ENCODE measurements at places on chromosomes 1 and 21.

GRCh38 chr1:167515893-167516321 is 2.4 kb downstream of the CD247 start:
- no peak for DNase-seq

DNA sequence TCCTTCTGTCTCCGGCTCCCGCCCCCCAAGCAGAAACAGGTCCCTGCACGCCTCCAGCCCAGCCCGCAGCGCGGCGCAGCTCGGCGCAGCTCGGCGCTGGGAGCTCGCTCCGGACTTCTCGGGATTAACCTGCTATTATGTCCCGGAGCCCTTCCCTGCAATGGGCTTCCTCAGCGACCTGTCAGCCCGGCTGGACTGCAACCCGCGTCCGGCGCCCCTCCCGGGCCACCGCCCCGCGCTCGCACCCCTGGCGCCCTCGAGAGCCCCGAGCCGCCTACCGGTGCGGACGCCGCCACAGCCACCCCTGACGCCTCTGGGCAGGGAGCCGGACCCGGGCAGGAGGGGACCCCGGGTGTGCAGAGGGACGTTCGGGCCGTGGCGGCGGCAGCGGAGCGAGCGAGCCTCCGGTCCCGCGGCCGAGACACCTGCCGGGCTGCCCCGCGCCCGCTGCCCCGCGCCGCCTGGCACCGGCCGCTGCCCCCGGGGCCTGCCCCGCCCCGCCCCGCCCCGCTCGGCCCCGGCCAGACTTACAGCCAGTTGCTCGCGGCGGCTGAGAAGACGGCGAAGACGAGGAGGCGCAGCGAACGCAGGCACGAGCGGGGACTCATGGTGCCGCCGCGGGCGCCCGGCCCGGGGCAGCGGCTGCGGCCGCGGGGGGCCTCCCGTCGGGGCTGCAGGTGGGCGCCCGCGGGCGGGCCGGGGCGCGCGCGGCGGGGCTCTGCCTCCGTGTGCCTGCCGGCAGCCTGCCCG is 407 bp downstream of the WNT4 start:
- no peak for DNase-seq

GRCh38 chr1:99758073-99758511 is 8.3 kb downstream of the FRRS1 start:
- no peak for DNase-seq

- no peak for DNase-seq
These were observed 7.7 kb upstream of the CDC42 start for GRCh38 chr1:22044690-22045420.

- no peak for DNase-seq
These were observed 104.4 kb downstream of the GLIS1 start for GRCh38 chr1:53634571-53634979.

DNA sequence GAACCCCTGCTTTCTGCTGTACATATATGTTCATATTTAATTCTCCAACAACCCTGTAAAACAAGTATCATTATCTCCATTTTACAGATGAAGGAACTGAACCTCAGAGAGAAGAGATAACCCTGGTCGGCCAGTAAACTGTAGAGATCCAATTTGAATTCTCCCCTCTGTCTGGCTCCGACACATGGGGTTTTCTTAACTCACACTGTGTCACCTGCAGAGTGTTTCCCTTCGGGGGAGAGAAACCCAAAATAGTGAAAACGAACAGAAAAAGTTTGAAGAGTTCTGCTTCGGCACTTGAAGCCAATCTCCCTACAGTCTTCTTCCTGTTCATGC is 17.4 kb upstream of the BCAR3 start:
- DNase-seq = no peak

DNA sequence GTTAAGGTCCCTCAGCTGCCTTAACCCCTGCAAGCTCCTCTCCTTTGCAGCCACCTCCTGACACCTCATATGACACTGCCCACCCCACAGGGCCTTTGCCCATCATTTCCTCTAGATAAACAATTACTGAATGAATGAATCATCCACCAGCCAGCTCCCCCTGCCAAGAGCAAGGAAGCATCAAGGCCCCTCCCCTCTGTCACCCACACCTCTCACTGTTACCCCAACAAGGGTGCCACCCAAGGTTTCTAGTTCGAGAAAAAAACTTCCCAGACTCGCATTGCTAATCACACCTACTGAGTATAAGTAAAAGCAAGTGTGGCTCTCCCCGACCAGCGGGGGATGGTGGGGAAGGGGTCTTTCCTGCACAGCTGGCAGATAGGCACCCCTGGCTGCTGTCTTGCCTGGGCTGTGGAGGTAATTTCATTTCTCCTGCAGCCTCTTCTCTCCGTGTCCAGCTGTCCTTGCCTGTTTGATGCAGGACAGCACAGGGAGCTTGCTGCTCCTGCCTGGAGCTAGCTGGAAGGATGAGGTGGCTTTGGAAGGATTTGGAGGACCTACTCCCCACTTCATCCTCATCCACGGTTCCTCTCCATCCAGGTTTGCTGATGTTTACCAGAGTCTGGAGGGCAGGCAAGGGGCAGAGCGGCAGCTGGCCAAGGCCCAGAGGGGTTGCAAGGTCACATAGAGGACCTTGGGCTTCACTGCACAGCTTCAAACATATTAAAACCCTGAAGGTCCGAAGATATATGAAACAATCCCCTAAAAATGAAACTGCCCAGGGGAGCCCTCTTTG is 33.1 kb upstream of the LBR start:
- DNase-seq = no peak

DNA sequence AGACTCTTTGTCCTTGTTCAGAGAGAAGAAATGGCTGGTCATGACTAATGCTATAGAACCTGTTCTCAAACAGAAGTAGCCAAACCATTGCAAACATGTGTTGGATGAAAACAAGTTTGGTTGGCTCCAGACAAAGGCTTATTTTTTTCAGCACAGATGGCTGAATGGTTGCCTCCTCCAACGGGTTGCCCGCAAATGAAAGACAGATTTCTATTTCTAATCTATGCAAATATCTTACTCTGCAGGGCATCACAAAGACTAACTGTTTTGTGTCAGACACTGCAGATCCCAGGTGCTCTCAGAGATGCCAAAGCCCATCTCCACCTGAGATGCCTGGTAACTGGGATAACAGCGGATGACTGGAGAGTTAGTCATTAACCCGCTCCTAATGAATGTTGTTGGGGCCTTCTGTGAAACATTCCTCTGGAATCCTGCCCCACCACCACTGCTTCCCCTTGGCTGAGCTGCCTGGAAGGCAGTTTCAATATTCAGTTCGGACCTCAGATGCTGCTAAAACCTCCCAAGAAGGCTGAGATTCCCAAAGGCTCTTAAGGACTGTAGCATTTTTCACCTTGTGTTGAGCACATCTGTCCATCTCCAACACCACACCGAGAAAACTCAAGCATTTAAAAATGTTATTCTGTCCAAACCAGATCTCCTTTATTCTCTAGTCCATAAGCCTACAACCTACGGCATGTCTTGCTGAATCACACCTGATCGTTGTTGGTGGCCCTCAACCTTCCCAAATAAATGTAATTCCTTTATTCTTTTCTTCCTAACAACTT is 104.4 kb downstream of the PTPN14 start:
- DNase-seq = no peak

DNA sequence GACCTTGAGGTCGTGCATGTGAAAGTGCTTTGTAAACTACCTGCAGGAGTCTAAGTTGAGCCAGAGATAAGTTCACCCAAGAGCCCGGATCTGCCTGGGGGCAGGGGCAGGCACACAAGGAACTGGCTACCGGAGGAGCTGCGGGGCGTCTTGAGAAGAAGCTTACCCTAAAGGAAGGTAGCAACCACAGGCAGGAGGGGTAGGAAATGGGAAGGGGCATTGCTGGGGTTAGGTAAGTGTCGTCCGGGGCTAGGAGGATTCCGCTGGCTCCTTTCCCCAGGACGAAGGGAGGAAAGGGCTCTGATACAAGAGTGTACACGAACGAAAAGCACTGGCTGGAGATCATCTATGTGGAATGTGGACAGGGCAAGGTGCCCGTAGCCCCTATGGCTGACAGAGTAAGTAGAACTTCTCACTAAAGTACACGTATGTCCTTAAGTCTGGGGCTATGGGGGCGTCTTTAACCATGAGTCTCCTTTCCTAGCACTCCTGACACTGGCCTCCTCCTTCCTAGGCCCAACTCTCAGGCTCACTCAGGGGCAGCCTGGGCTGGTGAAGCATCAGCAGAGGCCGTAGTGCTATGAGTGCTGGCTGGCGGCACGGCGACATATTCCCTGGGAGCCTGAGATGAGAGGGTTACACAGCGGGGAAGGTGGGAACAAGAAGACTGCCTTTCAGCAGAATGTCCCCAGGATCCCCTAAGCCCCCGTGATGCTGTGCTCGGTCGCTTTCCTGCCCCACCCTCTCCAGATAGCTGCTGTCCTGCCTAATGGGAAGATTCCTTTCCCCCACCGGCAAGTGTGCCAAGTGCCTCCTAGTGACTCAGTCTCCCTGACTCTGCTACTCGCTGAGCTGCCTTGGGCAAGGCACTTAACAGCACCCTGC is 9.1 kb upstream of the GALNT2 start:
- no peak for DNase-seq

DNA sequence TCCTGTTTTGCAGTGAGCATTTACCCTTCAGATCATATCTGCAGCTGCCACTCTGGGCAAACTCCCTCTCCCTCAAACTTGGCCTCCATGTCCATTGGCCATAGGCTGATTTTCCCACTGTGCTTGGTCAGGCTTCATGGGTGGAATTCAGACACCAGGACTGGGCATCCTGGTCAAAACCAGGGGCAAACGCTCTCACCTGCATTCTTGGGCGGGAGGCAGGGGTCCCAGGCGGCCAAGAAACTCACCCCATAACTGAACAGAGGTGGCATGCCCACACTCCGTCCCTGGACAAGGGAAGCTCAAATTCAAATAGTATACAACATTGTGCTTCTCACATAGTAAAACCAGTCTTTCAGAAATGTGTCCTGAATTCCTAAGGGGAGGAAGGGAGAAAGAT is 81.1 kb upstream of the ZNF648 start:
- DNase-seq = no peak

GRCh38 chr1:3074800-3075199 is 5.8 kb downstream of the PRDM16 start:
- DNase-seq = no peak

GRCh38 chr1:118973531-118974137 is 14.5 kb downstream of the TBX15 start:
- DNase-seq = no peak

DNA sequence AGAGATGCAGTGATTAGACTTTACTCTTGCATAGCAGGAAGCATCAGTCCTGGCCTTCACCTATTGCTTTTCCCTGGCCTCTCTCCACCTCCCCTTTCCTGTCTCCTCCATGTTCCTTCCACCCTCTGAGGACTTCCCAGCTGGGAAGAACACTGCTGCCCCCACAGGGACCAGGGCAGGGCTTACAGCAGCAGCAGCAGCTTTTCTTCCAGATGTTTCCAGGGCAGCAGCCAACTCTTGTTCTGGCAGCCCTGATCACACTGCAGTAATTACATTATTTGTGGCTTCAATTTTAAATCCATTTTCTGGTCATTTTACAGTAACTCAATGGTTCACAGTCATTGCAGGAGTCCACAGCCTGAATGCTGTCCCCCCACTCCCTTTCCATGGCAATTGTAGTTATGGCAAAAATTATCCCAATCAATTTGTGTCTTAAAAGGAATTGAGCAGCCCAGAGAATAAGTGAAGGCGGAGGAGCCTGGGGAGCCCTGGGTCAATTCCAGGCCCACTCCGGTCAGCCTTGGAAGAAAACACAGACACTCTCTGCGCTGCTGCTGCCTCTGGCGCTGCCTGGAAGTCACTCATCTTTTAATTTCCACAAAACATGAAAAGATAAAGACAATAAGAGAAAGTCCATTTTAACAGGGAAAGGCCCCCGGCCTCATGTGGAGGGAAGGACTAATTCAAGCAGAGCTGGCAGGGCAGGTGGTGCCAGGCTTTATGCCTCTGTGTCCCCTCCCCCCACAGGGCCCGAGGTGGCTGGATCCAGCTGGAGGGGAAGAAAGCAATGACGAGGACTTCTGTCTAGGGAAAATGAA is 148.6 kb downstream of the GRIK3 start:
- DNase-seq = no peak

GRCh38 chr1:24996983-24997893 is 67.2 kb upstream of the RUNX3 start:
- no peak for DNase-seq

- DNase-seq = no peak
These were observed 1.4 kb downstream of the PPM1J start for GRCh38 chr1:112713466-112714312.

DNA sequence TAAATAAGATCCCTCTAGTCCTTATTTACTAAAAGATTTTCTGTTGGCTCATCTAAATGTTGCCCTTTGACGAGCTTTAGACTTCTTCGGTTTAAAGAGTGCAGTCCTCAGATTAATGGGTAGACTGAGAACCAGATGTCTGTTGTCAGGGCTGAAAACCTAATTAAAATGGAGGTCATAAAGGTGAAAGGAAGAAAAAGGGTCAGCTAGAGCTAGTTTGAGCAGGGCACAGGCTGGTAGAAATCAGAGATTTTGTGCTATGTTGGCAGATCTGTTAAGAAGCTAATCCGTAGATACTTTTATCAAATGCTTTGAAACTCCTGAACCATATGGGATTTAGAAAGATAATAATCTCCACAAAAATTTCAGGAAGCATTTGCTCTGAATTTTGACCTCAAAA is 959.0 kb downstream of the PLA2G4A start:
- DNase-seq = no peak

DNA sequence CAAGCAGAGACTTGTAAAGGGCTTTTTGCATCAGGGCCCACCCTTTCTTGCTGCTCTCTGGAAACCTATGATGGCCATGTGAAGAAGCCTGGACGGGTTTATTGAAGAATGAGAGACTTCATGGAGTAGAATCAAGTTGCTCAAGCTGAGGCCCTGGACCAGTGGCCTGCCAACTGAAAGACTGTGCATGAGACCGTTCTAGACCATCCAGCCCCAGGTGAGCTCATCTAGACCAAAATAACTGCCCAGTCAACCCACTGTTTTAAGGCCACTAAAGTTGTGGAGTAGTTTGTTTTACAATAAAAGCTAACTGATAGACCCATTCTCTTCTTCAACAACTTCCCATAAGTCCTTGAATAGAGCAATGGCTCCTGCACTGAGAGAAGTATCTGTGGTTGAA is 11.8 kb upstream of the ENAH start:
- no peak for DNase-seq

- no peak for DNase-seq
These were observed 32.8 kb upstream of the CD1D start for GRCh38 chr1:158147869-158148268.

DNA sequence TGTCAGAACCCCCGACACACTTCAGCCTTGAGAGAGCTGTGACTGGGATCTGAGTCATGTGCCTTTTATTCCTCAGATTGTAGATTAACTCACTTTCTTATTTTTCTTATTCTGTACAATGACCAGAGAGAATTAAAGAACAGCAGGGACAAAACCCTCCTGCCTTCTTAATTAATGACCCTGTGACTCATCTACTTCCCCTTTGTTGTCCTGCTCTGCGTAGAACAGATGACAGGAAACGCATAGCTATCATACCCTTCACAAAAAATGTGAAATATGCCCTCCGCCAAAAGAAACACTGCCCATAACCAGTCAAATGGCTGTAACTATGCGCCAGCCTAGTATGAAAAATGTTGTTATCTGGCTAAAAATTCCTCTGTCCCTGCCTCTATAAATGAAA is 9.1 kb upstream of the PADI2 start:
- no peak for DNase-seq

DNA sequence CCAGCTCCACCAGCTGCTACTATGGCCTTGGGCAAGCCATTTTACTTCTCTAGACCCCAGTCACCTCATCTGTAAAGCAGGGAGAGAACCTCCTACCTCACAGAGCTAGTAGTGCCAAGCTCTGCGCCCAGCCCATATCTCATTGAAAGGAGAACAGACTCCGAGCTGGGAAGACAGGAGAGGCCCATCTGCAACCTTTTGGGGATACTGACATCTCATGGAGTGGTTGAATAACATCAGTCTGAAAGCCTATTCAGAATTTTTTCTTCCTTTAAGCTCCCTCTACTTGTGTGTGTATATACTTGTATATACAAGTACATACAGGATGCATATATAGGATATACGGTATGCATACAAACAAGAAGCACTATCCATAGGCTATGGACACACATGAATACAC is 279.5 kb upstream of the POU3F1 start:
- DNase-seq = no peak

Measured in NCI-H1417 treated with DMSO at 0.1 percent for 48 hours (cell line).